ENCODE measurements at places on chromosomes 6 and 20.

DNA sequence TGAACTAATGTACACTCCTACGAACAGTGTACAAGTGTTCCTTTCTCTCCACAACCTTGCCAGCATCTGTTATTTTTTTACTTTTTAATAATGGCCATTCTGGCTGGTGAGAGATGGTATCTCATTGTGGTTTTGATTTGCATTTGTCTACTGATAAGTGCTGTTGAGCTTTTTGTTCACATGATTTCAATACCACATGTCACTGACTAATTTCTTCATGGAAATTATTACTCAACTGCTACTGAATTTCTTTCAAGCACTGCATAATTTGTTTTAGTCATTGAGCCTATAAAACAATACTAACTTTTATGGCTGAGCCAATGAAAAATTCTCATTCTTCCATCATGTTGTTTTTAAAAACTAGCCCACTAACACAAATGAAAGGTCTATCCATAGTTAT lies 115.4 kb downstream of the FRK start:
- no peak for DNase-seq

DNA sequence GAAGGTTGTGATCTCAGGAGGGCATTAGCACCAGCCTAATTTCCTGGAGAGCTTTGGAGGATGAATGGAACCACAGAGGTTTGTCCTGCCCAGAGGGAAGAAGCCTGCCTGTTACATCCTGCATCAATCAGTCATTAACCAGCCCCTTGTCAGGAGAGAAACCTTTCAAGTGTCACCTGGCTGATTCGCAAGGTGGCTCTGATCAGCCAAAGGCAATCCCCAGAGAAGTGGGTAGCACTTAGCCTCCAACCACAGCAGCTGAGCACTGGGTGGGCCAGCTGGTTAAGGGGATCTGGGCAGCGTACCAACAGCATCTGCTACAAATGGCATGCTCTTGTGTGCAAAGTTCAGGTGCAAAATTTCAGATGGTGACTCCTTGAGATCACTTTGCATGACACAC lies 26.9 kb downstream of the ANKEF1 start:
- no peak for DNase-seq

DNA sequence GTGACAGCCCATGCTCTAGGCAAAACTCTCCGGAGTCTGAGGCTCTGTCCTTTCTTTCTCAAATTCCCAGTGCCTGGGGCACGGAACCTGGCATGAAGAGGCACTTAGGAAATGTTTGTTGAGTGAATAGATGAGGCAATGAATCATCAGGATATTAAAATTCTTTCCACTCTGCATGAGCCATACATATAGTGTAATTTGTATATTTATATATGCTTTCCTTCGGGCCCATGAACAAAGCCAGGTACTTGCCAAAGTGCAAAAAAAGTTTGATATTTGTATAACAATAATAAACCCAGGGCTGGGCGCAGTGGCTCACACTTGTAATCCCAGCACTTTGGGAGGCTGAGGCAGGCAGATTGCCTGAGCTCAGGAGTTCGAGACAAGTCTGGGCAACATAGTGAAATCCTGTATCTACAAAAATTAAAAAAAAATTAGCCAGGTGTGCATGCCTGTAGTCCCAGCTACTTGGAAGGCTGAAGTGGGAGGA lies 212.3 kb upstream of the ZNF217 start:
- DNase-seq = peak; percentile 68

GRCh38 chr6:157762636-157763035 lies 60.4 kb upstream of the SNX9 start:
- no peak for DNase-seq

DNA sequence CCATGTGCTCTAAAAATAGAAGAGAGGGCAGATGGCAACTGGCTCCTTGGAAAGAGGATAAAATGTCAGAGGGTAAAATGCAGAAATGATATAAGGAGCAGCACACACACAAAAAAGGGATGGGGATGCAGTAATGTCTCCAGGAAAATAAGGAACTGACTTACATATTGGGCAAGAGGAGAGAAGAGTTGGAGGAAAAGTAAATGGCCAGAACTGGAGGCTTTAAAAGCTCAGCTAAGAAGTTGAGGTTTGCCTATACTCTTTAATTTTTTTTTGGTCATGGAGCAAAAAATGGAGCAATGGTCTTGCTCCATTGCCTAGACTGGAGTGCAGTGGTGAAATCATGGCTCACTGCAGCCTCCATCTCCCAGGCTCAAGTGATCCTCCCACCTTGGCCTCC lies 93.7 kb downstream of the SULF2 start:
- DNase-seq = no peak

DNA sequence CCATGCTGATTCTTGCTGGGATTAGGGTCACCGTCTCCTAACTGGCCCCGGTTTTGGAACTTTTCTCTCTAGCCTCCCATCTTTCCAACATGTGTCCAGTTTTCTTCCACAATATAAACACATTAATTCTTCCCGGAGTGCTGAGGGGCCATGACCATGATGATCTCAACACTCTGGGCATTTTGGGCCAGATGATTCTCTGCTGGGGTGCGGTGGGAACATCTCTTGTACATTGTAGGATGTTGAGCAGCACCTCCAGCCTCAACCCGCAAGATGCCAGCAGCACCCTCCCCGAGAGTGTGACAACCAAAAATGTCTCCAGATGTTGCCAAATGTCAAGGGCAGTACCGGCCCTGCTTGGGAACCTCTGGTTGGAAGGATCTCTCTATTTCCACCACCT lies 164.8 kb downstream of the TFAP2C start:
- DNase-seq = no peak

All from GM03348 (cell line).